GM04504 (cell line): ENCODE measurements at places on chromosomes 2 and 18.

DNA sequence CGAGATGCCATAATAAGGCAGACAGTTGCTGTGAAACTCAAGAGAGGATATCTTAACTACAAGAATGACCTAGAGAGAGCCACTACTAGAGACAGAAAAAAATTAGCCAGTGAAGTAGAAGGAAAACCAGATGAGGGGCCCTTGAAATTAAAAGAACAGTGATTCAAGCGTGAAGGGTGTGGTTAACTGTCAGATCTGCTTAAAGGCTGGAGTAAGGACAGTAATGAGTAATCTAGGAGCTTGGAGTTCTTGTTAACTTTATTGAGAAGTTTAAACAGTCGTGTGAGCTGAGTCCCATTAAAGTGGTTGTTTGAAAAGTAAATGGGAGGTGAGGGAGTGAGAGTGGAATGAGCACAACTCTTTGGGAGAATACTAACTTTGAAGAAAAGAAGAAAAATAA is 21.3 kb downstream of the PIGN start:
- DNase-seq, result no peak

DNA sequence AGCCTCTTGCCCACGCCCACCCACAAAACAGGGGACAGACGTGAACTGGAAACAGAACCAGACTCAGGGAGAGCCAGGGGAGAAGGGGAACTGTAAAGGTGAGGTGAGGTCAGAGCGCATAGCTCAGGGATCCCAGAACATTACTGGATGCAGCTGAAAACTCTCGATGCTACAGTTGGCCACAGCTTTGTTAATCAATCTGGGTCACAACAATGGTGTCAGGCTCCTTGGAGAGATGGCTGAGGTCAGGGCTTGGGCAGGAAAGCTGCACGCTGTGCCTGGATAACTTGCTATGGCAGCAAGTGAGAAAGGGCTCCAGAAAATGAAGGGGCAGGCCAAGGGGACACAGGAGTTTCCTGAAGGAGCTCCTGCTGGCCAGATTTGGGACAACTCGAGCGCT is 263.3 kb downstream of the TFCP2L1 start:
- no peak for DNase-seq

- no peak for DNase-seq
Observed at GRCh38 chr2:237774811-237775553, 23.6 kb upstream of the RBM44 start.

DNA sequence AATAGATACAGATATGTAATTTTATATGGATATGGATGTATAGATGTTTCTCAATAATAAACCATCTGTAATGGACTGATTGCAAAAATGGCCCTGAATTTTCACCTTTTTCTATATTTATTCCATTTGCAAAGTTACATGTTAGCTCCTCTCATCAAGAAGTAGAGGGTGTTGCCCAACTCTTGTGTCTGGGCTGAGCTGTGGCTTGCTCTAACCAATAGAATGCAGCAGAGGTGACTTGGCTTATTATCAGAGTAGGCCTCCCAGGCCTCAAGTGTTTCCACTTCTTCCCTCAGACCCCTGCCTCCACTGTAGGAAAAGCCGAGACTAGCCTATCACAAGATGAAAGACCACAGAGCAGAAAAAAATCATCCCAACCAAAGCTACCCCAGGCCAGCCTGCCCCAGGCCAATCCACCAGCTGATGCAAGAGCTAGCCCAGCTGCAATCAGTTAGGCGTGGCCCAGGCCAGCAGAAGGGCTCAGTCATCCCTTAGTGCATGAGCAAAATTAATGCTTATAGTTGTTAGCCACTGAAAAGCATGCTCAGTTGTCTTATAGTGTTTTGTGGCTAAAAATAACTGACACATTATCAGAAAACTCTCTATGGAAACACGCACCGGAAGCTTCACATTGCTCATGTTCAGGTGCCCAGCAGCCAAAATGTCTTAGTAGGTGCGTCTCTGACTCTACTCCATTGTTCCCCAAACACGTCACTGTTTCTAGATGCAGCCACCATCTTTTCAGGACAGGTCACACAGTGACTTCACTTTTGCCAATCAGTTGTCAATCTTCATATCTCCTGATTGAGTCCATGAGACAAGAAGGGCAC is 464.0 kb downstream of the FBXO15 start:
- DNase-seq, result peak; percentile 6

GRCh38 chr2:232525791-232526371 is at the start of gene CHRND:
TSS of gene CHRND (plus strand) at chr2:232526160. CDS start at chr2:232526216, 56 bp downstream.
- no peak for DNase-seq

- no peak for DNase-seq
Observed at GRCh38 chr2:173612354-173612753, 257.7 kb downstream of the CDCA7 start.

DNA sequence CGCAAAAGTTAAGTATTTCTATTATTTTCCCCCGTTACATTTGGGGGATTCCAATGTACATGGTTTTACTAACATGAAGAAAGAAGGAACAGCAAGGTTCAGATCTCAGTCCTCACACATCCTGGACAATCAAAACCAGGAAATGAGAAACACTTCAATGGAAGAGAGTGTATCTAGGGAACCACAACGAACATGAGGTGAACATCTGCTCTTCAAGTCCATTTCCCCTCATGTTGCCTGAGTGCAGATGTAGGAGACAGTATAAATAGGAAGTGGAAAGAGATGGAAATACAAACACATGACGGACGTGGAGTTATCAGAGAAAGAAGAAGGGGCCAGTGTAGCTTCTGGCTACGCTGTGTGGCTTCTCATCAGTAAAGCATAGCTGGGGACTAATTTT is 52.6 kb downstream of the CHN1 start:
- no peak for DNase-seq

DNA sequence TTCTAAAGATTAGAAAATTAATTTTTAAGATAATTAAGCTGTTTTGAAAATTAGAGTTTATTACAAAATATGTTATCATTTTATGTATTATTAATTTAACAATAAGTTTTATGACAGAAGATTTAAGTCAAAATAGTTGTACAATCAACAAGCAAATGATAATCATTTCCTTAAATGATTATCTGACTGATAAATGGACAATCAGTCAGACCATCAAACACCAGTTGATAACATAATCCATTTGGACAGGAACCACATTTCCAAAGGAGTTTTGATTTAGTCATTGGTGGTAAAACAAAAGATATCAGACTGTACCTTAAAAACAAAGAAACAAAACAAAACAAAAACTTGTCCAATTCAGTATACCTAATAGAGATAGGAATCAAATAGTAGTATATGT is 1.9 kb downstream of the TFPI start:
- DNase-seq, result no peak

DNA sequence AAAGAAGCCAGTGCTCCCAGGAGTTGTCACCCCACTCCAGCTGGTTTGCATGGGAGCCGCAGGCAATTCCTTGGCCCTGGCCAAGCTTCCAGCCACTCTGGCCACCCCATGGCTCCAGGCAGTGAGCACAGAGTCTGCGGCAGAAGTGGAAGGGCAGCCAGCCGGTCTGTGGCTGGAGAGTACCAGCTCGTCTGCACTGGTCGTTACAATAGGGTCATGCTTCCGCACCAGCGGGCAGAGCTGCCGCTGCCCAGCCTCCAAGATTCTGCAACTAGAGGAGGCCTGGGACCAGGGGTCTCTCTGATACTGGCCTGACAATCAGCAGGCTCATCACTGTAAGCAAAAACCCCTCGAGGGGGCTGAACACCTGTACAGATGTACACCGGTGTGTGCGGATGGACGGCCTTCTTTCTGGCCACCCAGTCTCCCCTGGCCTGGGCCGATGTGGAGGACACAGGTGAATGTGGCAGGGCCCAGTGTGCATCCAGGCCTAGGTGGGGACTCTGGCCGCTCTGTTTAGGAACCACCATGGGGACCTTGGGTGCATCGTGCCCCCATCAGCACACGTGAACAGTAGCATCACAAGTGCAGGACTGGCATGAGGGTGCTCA is 51.9 kb upstream of the ODC1 start:
- DNase-seq, result no peak
